ENCODE measurements at places on chromosomes 12 and 14. TPM values are rescaled to one million over a fixed set of nuclear protein-coding genes. Genes with fewer than 3 reads are reported as not detected.

The ENDOU gene
- total RNA-seq = not detected

The ACSM4 gene
- not detected for total RNA-seq

The EID3 gene
- total RNA-seq = 8.7 TPM

The LRRC43 gene
- total RNA-seq = not detected

The GLI1 gene
- 4.2 TPM for total RNA-seq

The JAG2 gene
- 10.6 TPM for total RNA-seq

The LRTM2 gene
- not detected for total RNA-seq

The CLEC4E gene
- not detected for total RNA-seq

The CPM gene
- not detected for total RNA-seq

The IL26 gene
- total RNA-seq = not detected

The ABCC9 gene
- not detected for total RNA-seq

The ASCL1 gene
- not detected for total RNA-seq

The HOXC9 gene
- 0.76 TPM for total RNA-seq

The NINJ2 gene
- 10.9 TPM for total RNA-seq

The INHBC gene
- not detected for total RNA-seq

The AKAP5 gene
- total RNA-seq = 0.10 TPM

The PA2G4 gene
- total RNA-seq = 323 TPM

The DPY19L2 gene
- total RNA-seq = not detected

The HSPB8 gene
- total RNA-seq = 0.13 TPM

The SLC35E3 gene
- total RNA-seq = 4.6 TPM

The RIMKLB gene
- not detected for total RNA-seq

The SPPL3 gene
- total RNA-seq = 7.9 TPM

The DAO gene
- total RNA-seq = not detected

The TSPAN11 gene
- total RNA-seq = not detected

The ZDHHC22 gene
- not detected for total RNA-seq

The TMEM117 gene
- total RNA-seq = 0.91 TPM

The ERP27 gene
- total RNA-seq = 0.37 TPM

The P2RX2 gene
- not detected for total RNA-seq

The TAS2R19 gene
- total RNA-seq = 1.6 TPM

The SERPINA12 gene
- total RNA-seq = not detected

The CDH24 gene
- total RNA-seq = 15.0 TPM

The SOS2 gene
- total RNA-seq = 5.1 TPM

The LRRIQ1 gene
- 0.03 TPM for total RNA-seq

The LGALS3 gene
- total RNA-seq = 178 TPM

The KRT6A gene
- total RNA-seq = not detected

The GSC gene
- total RNA-seq = not detected

The GPR84 gene
- total RNA-seq = not detected

The HNRNPA1 gene
- total RNA-seq = 287 TPM

The KANSL2 gene
- total RNA-seq = 38.9 TPM

The CCDC177 gene
- total RNA-seq = not detected

The CAPZA3 gene
- total RNA-seq = not detected

The GALNT8 gene
- 1.1 TPM for total RNA-seq

The AICDA gene
- not detected for total RNA-seq

The COPS7A gene
- total RNA-seq = 103 TPM

The TMBIM4 gene
- total RNA-seq = 27.7 TPM

The SDR9C7 gene
- not detected for total RNA-seq

The EMP1 gene
- total RNA-seq = 40.3 TPM

The KLHL33 gene
- total RNA-seq = not detected

The PLEKHG3 gene
- total RNA-seq = 59.2 TPM

The CIDEB gene
- 0.31 TPM for total RNA-seq

The CSRP2 gene
- total RNA-seq = 0.43 TPM

The RIPK3 gene
- 20.7 TPM for total RNA-seq

All from HT-29 (cell line).